ENCODE measurements at places on chromosomes 16 and 17. TPM values are rescaled to one million over a fixed set of nuclear protein-coding genes. Genes with fewer than 3 reads are reported as not detected.

- no peak for DNase-seq
Observed at GRCh38 chr17:18990331-18990730, 14.2 kb downstream of the FAM83G start.

DNA sequence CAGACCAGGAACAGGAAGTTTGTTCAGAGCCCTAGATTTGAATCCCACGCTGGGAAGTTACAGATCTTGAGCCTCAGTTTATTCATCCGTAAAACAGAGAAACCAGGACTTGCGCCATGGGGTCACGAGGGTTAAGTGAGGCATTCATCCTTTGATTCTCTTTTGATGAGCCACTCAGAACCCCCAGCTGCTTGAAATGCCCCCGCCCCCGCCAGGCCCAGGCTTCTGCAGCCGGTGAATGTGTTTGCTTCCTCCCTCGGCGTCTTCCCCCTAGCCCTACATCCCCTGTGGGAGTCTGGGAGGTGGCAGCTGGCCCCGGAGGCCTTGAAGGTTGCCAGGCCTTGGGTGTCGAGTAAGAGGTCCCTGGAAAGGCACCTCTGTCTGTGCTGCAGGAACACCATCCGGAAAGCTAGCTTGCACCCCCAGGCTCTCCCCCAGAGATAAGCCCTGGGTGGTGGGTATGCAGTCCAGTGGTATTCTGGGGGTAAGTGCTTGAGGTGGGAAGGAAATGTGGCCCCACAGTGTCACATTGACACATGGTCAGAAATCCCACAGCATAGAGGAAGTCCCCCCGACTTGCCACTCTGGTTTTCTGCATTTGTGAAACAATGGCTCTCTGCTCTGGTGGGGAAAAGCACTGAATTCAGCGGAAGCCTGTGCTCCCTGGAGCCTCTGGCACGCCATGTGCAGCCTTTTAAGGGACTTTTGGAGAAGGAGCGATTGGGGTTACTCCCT lies 14.9 kb downstream of the IRF8 start:
- no peak for DNase-seq

The C16orf54 gene
- not detected for total RNA-seq

The MT1E gene
- total RNA-seq = 75.8 TPM

The FBXO39 gene
- not detected for total RNA-seq

DNA sequence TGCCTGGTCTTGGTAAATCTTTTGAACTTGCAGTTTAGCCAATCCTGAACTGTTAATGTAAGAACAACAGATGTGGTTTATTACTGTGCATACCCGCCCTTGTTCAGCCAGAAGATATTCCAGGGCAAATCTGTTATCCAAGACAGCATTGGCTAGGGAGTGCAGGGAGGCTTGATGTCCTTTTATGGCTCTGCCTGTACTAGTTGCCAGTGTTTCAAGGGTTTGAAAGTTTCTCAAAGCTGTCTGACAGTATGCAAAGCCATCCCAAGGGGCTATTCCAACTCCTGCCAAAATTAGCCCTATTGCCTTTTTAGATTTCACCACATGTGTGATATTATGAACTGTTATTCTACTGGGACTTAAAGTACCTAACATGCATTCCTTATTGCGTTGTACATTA lies 30.1 kb downstream of the LCMT1 start:
- no peak for DNase-seq

The ATP1B2 gene
- total RNA-seq = not detected

DNA sequence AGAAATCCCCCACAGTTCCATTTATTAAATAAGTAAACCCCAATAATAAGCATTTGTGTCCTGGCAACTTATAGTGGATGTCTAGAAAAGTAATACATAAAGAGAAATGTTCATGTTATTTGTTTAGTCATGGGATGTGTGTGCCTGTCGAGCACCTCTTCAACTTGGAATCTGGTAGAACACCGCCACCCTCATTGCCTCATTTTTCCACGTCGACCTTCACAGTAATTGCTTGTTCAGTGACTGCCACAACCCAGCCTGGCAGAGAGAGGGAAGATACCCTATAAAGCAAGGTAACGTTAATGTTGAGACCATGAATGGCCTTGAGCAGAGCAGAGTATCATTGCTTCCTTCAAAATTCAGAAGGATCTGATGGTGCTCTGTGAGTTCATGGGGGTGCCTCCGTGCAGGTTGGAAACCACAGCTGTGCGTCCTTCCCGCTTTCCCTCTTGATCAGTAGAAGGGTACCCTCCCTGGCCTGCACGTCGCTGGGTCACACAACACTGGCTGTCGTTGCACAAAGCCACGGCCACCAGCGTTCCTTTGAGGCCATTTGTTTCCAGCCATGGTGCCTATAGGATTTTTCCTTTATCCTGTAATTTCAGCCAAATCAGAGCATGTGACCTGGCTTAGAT lies 3.7 kb upstream of the DNASE1 start:
- no peak for DNase-seq

DNA sequence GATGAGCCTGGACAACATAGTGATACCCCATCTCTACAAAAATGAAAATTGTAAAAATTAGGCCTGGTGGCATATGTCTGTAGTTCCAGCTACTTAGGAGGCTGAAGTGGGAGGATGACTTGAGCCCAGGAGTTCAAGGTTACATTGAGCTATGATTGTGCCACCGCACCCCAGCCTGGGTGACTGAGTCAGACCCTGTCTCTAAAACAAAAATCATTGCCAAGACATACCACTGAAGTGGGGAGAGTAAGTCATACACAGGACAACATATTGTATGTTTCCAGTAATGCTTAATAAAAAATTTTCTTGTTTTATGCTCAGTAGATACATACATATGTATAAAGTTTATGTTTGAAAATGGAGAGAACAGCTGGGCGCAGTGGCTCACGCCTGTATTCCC lies 39.2 kb downstream of the NDE1 start:
- DNase-seq = no peak

- no peak for DNase-seq
Observed at GRCh38 chr16:62088731-62089410, 52.6 kb upstream of the CDH8 start.

- DNase-seq = no peak
Observed at GRCh38 chr17:17508646-17509591, 12.7 kb upstream of the RASD1 start.

The WNK4 gene
- total RNA-seq = 0.96 TPM

DNA sequence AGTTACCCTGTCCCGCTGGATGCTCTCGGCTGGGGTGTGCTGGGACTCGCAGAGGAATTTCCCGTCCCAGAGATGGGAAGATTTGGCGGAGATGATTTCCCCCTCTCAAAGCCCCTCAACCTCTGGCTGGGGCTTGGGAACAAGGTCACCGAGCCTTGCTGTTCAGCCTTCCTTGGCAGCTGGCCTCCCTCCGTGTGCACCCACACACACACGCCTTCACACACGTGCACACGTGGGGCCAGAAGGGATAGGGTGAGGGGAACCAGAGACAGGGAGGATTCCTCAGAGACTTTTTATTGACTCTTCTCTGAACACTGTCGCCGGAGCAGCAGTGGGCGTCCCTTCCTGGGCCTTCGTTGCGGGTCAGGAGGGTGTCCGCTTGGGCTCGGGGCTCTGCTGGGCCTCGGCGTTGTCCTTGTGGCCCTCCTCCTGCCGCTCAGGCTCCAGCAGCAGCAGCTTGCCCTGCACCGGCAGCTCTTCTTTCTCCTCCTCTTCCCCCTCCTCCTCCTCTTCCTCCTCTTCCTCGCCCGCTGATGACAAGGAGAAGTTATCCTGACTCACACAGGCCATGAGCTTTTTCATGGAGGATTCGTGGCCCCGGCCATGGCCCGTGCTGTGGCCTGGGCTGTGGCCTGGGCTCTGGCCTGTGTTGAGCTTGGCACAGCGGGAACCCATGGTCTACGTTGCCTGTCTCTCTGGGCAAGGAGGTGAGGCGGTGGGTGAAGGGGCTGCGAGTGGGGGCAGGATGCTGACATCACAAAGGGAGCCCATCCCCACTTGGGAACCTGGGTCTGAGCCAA lies at the start of gene PRM3:
Gene PRM3 (minus strand): TSS at position 709 of the 800 bp plus-strand sequence. CDS start 34 bp downstream, at position 675.
- no peak for DNase-seq

- DNase-seq = no peak
Observed at GRCh38 chr16:88881675-88882357, 15.4 kb upstream of the PABPN1L start.

DNA sequence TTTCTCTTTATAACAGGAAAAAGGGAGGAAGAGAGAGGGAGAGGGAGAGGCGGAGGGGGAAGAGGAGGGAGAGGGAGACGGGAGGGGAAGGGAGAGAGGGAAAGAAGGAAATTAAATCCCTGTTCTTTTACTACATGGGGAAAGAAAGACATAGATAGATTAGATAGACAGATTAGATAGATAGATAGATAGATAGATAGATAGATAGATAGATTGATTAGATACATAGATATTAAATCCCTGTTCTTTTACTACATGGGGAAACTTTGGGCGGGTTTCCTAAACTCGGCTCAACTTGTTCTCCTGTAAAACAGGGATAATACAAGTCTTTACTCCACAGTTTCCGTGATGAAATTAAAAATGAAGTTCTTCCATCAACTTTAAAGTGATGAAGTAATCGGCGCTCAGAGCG lies 661 bp downstream of the RFWD3 start:
- DNase-seq = no peak

The ZNF385C gene
- total RNA-seq = 0.34 TPM

The CSH2 gene
- not detected for total RNA-seq

DNA sequence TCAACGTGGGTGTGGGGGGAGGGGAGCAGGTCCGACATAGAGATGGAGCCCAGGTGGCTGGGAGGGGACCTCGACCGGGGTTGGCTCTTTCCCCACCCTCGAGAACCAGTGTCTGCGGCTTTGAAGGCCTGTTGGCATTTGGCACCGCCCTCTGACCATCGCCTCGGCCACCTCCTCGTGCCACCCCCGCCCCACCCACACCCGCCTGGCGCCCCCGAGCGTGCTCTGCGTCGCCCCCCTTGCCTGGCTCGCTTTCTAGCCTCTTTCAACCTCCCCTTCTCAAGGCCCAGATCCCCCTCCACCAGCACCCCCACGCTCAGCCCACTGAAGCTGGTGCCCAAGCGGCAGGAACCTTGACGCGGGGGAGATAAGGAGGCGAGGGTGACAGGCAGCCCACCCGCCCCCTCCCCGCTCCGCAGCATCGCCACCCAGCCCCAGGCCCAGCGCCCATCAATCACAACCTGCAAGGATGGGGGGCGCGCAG lies 619 bp downstream of the CACNB1 start:
- no peak for DNase-seq

DNA sequence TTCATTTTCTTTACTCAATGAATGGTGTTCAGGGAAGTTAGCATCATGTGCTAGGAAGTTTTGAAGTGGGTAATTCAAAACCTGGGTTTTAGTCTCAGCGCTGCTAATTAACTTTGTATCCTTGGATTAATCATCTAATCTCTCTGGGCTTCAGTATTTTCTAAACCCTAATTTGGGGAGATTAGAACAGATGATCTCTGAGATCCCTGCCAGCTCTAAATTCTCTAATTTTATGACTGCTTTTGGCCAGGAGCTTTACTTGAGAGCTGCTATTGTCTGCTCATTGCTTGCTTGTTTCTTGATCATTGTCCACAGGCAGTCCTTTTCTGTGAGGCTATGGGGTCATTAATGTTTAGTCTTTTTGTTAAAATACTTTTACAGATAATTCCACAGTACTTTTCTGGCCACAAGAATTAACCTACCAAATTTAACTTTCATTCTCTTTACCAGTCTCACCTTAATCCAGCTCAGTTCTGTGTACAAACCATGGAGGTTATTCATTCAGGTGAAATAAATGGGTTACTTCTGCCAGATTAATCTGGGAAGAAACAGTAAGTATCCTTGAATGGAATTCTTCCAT lies 28.4 kb upstream of the VWA3A start:
- no peak for DNase-seq

The KRT27 gene
- total RNA-seq = not detected

DNA sequence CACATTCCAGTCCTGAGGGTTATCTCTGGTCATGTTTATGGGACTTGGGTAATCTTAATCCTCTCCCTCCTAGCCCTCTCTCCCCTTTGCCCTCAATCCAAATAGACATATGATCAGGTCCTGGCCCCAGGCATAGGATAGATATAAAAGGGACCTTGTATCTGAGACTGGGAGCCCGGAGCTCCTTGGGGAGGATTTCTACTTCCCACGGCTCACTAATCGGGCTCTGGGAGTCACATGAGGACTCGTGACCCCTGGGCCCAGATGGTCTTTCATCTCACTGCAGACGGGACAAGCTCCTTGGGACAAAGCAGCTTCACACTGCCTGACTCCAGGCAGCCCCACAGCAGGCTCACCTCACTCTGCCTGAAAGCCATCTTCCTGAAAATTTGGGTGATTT lies 57.8 kb upstream of the LYRM9 start:
- DNase-seq = no peak

- DNase-seq = no peak
Observed at GRCh38 chr17:29962656-29963055, 21.2 kb downstream of the EFCAB5 start.

GRCh38 chr16:1747934-1748333 lies 23.4 kb downstream of the NME3 start:
- no peak for DNase-seq

- no peak for DNase-seq
Observed at GRCh38 chr16:24308200-24308599, 52.1 kb downstream of the CACNG3 start.

- no peak for DNase-seq
Observed at GRCh38 chr17:7775051-7775450, 57.5 kb downstream of the DNAH2 start.

The PPY gene
- not detected for total RNA-seq

GRCh38 chr17:12290207-12290606 lies 269.5 kb downstream of the MAP2K4 start:
- DNase-seq = no peak

DNA sequence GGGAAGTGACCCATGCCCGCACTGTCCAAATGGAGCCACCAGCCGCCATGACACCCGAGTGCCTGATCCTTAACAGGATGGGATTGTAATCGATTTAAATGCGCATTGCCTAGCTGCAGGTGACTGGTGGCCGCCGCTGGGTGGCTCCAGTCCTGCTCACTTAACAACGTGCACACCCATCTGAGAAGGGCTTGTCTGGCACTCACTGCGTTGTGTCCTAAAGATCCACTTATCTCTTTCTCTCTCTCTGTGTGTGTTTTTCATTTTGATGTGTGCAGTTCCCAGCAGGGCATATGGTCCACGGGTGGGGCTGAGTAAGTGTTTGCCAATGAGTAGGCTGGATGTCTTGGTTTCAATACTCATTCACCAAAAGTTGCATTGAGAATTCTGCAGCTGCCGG lies 80.6 kb downstream of the IRF8 start:
- no peak for DNase-seq

DNA sequence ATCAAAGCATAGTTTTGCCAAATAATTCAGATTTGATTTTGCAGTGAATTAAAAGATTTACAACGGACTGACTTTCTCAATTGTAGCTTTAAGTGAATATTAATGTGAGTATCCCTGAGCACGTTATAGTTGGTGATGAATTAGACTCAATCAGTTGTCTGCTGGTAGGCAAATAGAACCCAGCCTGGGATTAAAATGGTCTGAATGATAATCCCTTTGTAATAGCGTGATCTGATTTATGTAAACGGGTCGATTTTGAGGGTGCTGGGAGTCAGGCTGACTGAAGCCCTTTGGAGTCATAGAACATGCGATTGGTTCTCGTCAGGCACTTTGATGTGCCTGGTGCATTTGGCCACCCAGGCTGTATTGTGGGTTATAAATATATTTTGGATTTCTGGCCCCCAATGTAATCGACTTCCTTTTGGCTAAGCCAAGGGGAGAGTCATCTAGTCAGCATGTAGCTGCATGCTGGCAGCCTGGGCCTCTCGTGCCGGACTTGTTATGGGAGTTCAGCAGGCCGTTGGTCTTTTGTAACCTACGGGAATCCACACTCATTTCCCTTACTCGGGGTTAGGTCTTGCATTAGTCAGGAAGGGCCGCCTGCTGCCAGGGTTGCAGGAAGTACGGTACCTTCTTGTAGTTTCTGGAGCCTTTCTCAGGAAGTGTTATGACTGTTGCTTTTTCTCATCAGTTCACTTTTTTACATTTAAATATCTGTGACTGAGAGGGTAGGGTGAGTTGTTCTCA lies 5.4 kb downstream of the PGS1 start:
- DNase-seq = peak; percentile 82
